ENCODE measurements at places on chromosomes 7 and 10.

DNA sequence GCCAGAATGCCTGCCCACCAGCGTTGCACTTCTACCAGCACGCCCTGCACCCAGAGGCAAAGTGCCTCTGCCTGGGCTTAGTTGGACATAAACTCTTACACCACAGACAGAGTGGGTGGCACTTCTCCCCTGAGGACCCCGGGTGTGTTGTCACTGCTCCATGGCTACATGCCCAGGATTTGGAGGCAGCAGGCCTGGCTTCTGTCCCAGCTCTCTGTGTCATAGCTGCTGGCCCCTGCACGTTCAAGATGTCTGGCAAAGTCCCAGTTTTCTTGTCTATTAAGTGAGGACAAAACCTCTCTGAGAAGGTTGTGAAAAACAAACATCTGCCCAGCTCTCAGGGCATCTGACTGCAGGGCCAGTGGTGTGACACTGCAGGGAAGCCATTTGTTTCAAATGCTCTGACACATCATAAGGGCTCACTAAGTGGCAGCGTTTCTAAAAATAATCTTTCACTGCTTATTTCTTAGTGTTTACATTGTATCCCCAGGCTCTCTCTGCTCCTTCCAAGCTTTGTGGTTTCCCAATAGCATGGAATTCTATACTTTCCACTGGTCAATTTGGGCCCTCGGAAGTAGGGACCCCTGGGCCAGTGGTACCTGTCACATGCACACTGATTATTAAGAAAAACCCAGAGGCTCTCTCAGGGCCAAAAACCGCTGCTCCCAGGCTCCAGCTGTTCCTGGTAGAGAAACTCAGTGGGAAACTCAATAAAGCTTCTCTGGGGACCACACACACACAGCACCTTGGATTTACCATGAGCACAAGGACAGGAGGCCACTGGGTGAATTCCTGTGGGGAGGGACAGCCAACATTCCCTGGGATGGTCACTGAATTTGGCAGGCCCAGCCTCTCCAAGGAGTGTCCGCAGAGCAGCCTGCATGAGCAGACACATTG, 86.2 kb upstream of the ANLN start:
- DNase-seq: no peak

- DNase-seq: no peak
Measured at GRCh38 chr7:99344061-99344647, 18.5 kb downstream of the ARPC1A start.

GRCh38 chr10:117460846-117461765, 81.4 kb upstream of the EMX2 start:
- DNase-seq: no peak

DNA sequence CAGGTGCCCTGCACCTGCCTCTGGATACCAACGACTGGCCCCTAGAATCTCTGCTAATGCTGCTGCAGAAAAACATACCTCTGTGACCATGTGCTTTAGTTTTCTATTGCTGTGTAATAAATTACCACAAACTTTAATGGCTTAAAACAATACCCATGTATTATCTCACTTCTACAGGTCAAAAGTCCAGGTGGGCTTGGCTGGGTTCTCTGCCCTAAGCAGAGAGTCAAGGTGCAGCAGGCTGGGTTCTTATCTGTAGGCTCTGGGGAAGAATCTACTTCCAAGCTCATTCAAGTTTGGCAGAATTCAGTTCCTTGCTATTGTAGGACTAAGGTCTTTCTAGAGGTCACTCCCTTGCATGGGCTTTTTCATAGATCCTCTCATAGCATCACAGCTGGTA, 52.3 kb downstream of the CCDC71L start:
- DNase-seq: no peak

GRCh38 chr10:37680243-37680683, 177.1 kb downstream of the ZNF248 start:
- no peak for DNase-seq

GRCh38 chr10:3195286-3195685, 22.7 kb upstream of the PITRM1 start:
- no peak for DNase-seq

GRCh38 chr10:132461683-132462231, 64.8 kb downstream of the PWWP2B start:
- no peak for DNase-seq

GRCh38 chr7:150866932-150867564, 14.7 kb downstream of the AOC1 start:
- DNase-seq: no peak

GRCh38 chr10:98446151-98446660, 529 bp downstream of the HPS1 start:
- DNase-seq: peak; percentile 30

DNA sequence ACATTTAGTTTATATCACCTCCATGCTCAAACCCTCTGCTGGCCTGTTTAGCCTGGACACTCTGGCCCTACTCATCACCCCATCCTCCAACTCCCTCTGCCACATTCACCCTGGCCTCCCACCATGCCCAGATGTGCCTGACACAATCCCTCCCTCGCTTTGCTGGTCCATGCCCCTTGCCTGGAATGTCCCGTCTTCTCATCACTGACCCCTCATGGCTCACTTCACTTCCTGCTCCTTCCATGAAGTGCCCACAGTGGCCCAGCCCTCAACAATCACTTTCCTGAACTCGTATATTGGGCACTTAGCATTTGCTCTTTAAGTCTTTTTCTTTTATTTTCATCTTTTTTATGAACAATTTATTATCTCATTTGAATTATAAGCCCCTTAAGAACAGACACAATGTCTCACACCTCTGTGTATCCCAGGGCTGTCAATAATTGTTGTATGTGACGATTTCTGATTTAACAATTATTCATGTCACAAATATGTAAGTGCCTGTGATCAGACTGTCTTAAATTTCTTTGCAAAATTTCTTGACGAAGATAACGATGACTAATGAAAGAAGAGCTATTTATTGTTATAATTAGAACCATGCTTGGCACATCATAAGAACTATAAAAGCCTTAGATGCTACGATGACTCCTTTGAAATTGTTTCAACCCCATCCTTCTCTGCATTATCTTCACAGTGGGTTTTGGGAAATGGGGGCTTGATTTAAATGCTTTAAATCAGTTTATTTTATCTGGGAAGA, 209.9 kb upstream of the YAE1 start:
- DNase-seq: no peak

Data from central memory CD4-positive, alpha-beta T cell (primary cell).